Astrocyte of the spinal cord (primary cell): ENCODE measurements at places on chromosomes 4 and X.

DNA sequence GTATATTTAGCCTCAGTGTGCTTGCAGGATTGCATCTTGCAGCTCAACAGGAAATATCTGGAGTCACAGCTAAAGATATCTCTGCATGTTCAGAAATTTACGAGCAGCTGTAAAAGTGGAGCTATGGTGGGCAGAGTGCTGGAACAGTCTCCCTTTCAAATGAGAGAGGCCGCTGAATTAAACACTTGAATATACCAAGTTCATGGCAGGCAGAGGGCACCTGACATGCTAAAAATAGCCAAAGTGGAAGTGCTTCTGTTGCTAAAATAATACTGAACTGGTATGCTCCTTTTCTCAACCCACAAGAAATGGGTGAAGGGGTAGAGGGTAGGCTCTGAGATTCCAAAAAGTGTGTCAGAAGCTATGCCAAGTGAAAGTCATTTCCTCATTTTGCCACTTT, 98.1 kb downstream of the MGST2 start:
- no peak for DNase-seq

DNA sequence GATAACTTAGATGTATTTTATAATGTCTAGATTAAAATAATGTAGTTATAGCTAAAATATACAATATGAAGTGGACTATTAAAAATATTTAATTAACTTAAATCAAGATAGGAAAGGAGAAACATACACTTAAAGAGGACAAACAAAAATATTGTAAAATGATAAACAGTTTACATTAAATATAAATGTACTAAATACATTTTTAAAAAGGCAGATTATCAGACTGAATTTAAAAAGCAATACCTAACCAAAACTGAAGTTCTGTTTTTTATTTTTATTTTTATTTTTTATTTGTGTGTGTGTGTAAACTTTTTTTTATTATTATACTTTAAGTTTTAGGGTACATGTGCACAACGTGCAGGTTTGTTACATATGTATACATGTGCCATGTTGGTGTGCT, 811.6 kb upstream of the INTU start:
- no peak for DNase-seq

- DNase-seq: no peak
Observed at GRCh38 chr4:115770046-115770543, 656.7 kb upstream of the NDST4 start.

DNA sequence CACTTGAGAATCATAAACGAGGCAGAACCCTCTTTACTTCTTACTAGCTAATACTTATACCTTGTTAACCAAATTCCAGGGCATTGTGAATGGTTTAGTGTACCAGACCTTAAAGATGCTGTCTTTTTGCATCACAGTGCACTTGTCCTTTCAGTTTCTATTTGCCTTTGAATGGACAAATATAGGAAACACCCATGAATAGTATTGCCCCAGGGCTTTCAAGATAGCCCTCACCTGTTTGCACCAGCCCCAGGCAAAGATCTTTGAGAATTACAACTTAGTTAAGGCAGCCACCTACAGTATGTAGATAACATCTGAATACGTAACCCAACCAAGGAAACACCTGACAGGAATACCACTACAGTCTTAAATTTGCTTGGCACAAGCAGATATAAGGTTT, 60.8 kb upstream of the CT45A1 start:
- DNase-seq: no peak

GRCh38 chrX:154517101-154517781, 1.2 kb upstream of the FAM3A start:
- no peak for DNase-seq

GRCh38 chr4:3067473-3068001, 6.8 kb downstream of the HTT-AS start:
- DNase-seq: no peak

- no peak for DNase-seq
Observed at GRCh38 chrX:151393514-151393913, 3.5 kb upstream of the VMA21 start.

- no peak for DNase-seq
Observed at GRCh38 chr4:8664976-8665375, 72.4 kb downstream of the CPZ start.
